ENCODE measurements at places on chromosomes 7 and 10.

GRCh38 chr10:98536551-98536950 lies 89.8 kb upstream of the HPS1 start:
- DNase-seq = no peak

DNA sequence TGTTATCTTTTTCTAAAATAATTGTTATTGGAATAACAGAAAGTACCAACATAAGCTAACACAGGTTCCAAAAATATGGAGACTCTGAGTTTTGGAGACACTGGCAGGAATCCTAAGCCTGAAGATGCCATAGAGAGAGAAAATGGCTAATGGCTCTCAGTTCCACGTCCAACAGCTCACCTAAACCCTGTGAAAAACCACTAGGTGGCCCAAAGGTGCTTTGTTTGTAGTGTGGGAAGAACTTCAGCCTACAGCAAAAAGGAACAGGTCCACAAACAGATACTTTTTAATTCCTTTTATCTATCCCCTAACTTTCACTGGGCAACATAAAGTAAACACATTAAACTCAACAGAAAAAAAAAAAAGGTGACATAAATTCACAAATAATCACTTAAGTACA lies 272.3 kb downstream of the SEMA3D start:
- no peak for DNase-seq

GRCh38 chr7:74284781-74285259 lies 4.4 kb upstream of the CLIP2 start:
- no peak for DNase-seq

DNA sequence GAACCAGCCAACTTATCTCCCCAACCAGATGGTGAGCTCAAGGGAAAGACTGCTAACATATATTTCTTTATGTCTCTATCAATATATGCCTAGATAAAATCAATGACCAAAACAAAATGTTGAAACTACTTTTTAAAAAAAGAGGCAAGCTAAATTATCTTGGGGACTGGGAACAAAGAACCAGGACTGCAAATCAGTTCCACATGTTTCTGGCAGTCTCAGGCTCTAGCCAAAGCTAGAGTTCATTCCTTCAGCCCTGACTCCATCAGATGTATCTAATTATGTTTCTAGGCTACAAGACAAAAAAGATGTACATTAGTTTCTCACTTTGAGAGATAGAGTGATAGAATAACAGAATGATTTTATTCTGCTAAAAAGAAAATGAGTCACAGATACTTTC lies 1290.3 kb upstream of the SORCS1 start:
- DNase-seq = no peak

GRCh38 chr7:40057292-40057691 lies 77.1 kb downstream of the MPLKIP start:
- no peak for DNase-seq

DNA sequence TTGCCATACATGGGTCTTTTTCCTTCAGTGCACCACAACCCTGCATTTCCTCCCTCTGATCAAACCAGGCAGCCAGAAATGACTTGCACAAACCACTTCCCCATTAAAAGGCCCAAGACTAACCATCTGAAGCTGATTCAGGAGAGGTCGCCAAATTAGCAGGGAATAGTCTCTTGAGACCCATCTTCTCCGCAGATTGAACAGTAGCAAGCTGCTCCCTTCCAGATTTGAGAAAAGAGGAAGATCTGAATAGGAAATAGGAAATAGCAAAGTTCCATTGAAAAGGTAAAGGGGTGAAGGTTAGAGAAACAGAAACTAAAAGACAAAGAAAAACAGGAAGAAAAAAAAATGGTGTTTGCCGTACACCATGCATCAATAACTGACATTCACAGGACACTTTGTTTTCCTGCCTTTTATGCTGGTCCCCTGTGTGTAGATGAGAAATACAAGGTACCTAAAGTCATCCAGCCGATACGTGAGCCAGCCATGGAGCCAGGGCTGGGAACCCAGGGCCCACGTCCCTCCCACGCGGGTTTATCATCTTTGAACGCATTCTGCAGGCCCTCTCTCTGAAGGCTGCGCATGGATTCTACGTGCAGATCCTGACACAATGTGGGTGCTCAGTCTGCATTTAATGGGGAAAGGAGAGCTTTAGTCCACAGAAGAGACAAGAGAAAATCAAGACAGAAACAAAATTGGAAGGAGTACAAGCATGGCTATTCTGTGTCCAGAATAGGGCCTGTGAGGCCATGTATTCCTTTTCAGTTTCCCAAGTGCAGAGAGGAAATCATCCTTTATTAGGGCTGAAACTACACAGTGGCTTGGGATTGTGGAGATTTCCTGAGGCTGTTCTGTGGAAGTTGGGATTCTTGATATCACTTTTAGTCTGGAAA lies 268.4 kb upstream of the NPVF start:
- DNase-seq = no peak
